ENCODE measurements at places on chromosomes 11 and 22.

DNA sequence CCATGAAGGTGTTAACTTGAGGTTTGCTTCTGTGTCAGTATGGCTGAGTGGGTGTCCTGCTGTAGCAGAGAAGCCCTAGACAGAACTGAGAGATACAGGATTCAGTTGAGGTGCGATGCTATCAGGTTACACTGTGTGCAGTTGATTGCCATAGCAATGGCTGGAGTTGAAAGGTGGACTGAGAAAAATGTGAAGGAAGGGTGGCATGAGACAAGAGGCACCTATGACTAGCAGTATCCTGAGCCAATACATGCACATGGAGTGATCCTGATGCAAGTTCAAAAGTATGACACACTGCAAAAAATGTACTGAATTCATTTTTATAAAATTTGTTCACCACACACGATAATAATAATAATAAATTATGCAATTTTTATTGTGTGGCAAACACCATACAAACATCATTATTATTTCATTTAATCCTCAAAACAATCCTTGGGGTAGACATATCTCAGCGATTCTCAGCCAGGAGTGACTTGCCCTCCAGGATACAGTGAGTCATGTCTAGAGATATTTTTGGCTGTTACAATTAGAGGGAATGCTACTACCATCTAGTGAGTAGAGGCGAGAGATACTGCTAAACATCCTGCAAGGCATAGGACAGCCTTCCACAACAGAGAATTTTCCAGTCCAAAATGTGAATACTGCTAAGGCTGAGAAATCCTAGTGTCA is 3.9 kb upstream of the PIWIL4 start:
- no peak for DNase-seq

DNA sequence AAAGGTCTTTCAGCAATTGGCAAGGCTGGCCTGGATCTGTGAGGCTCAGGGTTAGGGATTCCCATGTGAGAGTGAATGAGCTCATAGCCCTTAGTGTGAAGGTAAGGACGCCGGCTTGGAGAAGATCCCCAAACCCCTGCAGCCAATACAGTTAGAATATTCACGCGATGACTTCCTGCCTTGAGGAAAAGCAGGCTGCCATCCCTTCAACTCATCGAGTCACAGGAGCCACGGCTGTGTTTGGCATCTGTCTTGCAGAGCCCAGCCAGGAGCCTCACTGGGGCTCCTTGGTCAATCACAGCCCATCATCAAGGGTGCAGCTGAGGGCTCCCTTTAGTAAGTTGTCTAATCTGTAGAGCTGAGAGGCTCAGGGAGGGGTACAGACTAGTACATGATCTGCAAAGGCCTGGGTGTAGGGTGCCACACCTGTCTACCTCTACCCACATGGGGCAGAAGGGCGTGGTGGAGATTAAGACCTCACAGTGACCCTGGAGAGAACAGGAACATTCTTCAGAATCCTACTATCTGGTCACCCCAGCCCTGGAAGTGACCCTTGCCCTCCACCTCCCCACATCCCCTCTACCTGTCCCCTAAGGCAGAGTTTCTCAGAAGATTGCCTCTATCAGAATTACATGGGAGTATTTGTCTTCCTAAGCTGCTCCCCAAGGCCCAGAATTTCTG is 18.5 kb downstream of the IL10RA start:
- DNase-seq, result no peak

- DNase-seq, result no peak
These were observed 548.1 kb downstream of the CNTN5 start for GRCh38 chr11:99568808-99569207.

DNA sequence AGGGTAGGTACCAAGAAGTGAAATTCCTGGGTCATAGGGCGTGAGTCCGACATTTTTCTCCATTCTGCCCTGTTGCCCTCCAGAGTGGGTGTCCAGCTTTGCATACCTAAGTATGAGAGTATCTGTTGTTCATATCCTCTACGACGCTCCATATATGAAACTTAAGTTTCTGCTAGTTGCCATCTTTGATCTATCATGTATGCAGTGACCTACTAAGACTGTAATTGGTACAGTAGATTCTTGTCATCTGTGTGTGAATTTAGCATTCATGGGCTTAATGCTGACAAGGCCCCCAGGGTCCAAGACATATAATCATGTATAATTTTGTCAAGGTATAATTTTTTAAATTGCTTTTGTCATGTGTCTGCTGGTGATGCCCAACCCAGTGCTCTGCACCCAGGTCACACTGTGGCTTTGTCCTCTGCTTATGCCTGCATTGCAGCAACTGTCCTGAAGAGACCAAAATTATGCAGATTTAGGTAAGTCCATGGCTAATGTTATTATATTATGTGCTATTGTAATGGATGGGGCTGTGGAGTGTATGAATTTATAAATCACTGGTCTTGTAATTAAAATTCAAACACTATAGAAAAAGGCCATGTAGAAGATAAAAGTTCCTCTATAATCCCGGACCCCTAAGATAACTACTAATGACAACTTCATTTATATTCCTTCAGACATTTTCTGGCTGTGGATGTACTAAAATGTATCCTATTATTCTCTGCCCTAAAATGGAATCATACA is 12.2 kb downstream of the NEAT1 start:
- DNase-seq, result no peak

DNA sequence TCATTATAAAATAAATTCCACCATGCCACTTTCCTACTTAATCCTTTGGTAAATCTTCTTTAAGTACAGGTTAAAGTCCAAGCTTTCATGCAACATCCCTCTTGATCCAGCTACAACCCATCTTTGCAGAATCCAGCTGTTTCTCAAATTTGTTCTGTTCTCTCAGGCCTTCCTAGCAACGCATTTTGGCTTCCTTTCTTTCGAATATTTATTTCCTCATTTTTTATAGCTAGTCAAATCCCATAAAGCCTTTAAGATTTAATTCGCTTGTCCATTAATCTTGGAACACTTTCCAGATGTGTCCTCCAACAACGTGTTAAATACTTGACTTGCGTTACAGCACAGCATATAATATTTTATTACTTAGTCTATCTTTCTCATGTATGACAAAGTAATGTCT is 600.1 kb upstream of the CHORDC1 start:
- no peak for DNase-seq

GRCh38 chr11:1546077-1546535 is 26.0 kb downstream of the DUSP8 start:
- DNase-seq, result no peak

DNA sequence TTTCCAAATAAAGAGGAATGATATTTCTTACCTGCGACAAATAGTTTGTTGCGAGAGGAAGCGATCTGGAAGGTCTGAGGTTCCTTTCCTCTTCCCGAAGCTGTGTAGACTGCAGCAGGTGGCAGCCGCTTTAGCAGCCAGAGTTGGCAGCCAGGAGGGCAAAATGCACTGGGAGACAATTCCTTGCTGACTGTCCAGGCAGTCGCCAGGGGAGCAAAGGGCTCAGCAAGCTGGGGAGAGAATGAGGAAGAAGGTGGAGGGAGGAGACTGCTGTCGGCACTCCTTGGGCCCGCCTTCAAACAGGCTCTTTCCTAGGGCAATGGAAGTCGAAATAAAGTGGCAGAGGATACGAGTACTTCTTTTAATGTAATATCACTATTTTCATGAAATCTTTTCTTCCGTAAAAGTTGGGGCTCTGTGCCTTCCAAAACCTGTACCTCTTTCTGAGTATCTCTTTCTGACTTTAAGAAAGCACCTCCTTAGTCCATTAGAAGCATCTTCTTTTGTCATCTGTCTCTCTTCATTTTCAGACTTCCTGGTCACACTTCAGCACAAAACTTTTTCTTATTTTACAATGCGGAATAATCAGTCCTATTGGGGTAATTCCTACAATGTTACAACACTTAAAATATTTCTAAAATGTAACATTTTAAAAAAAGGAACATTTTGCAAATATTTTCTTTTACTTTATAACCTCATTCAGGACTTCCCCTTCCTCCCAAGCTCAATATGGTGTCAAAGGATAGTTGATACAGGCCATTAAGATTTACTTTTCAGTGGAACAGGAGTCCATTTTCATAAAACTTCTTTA is at the start of gene IL18:
Gene IL18, minus strand, starts transcription at position 220 of the 811 bp plus-strand sequence. CDS start 9,041 bp downstream, outside the sequence.
- DNase-seq, result no peak

All from NCI-H1694 (cell line).